Epithelial cell of prostate (primary cell): ENCODE measurements at places on chromosomes 5 and 9.

- no peak for DNase-seq
Measured at GRCh38 chr5:149519601-149520000, 31.6 kb downstream of the CSNK1A1 start.

DNA sequence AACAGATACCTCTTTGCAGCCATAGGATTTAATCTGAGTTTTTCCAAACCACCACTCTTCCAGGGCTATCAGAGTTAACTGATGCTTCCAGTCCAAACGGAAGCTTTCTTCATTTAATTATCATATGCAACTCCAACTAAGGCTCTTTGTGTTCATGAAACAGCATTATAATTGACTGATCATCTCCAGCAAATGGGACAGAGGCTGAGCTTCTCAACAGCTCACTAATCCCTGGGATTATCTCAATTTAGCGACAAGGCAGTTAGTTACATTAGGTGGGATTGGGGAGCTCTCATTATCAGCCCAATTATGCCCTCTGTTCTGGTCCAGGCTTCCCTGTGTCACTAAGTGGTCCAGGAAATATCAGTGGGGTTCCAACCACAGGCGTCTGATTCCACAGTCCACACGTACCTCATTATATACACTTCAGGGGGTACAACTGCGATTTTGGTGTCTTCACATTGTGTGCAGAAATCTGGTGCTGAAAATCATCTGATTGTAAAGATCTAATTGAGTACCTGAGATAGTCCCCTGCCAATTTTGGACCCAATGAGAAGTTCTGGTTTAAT lies 313.5 kb upstream of the PANK3 start:
- DNase-seq, result no peak

GRCh38 chr5:141077826-141078225 lies 16.6 kb upstream of the PCDHB2 start:
- no peak for DNase-seq

- DNase-seq, result no peak
Measured at GRCh38 chr5:57956636-57957035, 474.0 kb upstream of the ACTBL2 start.

DNA sequence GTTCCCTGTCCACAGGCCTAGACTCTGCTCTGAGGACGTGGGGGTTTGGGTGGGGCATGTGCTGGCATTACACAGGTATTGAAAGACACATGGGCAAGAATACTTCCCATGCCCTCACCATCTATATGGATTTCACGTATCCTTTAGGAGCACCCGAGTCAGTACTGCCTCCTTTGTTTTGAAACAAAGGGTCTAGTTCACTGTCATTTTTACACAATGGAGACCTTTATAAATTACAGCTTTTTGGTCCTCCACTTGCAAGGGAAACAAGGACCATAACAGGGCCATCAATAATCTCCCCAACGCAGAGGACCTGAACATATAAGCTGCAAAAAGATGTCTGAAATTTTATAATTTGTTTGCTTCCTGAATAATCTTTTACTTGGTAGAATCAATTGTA lies 24.9 kb upstream of the CRHBP start:
- DNase-seq, result no peak
